ENCODE measurements at places on chromosomes 16 and 17. TPM values are rescaled to one million over a fixed set of nuclear protein-coding genes. Genes with fewer than 3 reads are reported as not detected.

Gene BIRC5
- 135 TPM for total RNA-seq

Gene ENPP7
- total RNA-seq: 2.2 TPM

- no peak for DNase-seq
These were observed 382.3 kb upstream of the EEF2KMT start for GRCh38 chr16:5479926-5480325.

- DNase-seq: peak; percentile 73
These were observed 214.9 kb downstream of the STX8 start for GRCh38 chr17:9360677-9361081.

DNA sequence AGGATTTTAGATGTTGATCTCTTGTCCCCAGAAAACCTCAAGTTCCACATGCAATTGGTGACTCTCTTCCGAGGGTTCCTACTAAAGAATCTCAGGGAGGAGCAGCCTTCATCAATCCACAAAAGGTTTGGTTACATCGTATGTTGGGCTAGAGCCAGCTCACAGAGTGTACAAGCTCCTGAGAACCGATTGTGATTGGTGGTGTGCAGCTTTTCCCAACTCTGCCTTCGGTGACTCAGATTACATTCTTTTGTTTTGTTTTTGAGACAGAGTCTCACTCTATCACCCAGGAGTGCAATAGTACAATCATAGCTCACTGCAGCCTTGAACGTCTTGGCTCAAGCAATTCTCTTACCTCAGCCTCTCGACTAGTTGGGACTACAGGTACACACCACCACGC, 172.4 kb downstream of the PMP22 start:
- DNase-seq: no peak

- no peak for DNase-seq
These were observed 188.0 kb downstream of the CDH11 start for GRCh38 chr16:64933885-64934284.

DNA sequence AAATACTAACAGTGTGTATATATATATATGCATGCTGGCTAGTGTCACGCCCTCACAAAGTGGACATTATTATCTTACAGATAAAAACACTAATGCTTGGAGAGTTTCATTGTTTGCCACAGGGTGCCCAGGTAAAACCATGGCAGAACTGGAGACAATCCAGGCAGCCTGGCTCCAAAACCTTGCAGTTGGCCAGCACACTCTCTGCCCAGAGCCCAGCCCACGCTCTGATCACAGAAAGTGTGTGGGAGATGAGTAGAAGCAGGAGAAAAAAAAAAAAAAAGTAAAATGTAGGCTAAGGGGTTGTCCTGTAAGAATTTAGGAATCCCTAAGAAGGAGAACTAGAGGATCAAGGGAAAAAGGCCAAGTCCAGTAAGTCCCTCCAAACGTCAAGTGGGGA, 538.0 kb downstream of the CDH13 start:
- DNase-seq: no peak

DNA sequence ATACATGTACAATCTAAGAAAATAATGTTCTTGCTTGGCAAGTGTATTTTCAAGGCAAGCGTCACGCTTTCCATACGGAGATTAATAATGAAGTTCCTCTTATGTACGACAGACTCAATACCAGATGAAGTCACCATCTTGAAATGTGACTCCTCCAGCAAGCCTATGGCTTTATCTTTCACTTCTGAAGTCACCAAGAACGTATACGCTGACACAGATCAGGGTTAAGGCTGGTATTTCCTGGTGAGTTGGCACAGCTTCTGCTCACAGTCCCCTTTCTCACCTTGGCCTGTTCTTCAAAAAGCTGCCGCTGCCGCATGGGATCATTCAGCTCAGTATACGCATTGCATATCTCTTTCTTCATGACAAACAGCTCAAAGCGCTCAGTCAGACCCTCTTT, 6.1 kb upstream of the ADAT1 start:
- DNase-seq: no peak

- no peak for DNase-seq
These were observed 526.8 kb upstream of the GOT2 start for GRCh38 chr16:59260892-59261291.
